GM23248 (cell line): ENCODE measurements at places on chromosomes 7 and 10.

DNA sequence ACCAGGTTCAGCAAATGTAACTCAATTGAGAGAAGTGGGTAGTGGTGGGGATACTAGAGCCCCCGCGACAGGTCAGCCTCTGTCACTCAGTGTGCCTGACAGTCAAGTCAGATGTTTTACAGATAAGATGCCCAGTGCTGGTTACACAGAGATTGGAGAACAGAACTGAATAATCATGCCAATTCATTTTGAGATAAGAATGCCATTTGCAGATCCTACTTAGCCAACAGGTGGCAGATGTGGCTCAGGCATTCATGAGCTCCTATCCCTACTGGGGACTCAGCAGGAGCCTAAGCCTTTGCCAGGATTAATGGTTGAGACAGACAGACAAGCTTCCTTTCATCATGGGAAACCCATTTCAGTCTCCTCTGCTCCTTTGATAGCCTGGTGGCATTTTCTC lies 137.8 kb downstream of the MAPK8 start:
- no peak for DNase-seq

DNA sequence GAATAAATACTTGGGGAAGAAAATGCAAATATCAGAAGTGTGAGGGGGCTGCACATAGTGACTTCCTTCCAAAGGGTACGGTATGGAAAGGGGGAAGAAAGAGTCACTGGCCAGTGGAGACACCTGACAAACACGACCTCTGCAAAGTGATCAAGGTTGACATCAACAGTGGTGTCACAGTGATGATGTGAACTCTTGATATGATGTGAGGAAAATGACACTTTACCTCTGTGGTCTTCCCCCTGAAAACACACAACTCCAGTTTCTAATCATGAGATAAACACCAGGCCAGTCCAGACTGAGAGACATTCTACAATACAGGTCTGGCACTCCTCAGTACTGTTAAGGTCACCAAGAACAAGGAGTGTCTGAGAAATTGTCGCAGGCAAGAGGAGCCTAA lies 169.7 kb downstream of the BUB3 start:
- no peak for DNase-seq

- DNase-seq: no peak
Measured at GRCh38 chr10:93612311-93612710, at the start of gene PDE6C. Gene PDE6C, plus strand, starts transcription at chr10:93612537. Its CDS starts 189 bp downstream, at chr10:93612726.

DNA sequence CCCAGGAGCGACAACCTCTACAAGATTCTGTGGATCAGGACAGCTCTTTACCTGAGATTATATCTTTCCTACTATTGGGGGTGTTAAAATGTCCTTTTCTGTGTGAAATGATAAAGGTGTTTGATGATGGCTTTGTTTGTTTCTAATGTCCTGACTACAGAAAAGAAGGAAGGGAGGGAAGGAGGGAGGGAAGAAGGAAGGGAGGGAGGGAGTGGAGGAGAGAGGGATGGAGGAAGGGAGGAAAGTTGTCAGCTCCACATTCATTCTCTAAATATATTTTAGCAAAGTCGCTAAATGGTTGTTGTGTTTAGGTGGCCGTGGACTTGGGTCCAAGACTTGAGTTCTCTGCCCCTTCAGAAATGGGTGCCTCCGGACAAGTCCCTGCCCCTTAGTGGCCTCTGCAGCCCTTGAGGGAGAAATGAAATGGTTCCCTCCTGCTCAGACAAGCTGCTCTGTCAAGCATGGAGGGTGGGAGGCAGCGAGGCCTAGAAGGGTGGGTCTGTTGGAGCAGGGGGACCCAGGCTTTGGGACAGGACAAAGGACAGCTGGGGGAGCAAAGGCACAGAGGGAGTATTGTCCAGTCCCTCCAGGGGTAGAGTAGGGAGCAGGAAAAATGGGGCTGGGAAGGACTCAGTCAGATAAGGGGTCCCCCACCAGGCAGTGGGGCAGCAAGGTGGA lies 4.4 kb downstream of the RGS10 start:
- DNase-seq: no peak

GRCh38 chr10:63698787-63699150 lies 177.6 kb downstream of the REEP3 start:
- peak; percentile 33 for DNase-seq

- peak; percentile 77 for DNase-seq
Measured at GRCh38 chr10:102596506-102596971, 47.7 kb upstream of the TRIM8 start.

DNA sequence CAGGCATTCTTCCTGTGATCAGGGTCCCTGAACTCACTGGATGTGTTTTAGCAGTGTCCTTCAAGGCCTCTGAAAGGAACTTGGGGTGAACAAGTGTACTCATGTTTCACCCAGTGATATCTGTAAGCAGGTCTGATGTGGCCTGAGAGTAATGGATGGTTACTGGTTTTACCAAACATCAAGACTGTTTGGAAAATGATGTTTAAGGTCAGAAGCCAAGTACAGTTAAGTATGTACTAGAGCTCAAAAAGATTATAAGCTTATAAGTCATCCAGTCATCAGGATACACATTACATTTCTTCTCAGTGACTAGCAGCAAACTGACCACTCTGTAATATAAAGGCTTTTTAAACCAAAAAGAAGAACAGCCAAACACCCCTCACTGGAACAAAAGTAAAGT lies 79.8 kb upstream of the PTN start:
- peak; percentile 29 for DNase-seq

DNA sequence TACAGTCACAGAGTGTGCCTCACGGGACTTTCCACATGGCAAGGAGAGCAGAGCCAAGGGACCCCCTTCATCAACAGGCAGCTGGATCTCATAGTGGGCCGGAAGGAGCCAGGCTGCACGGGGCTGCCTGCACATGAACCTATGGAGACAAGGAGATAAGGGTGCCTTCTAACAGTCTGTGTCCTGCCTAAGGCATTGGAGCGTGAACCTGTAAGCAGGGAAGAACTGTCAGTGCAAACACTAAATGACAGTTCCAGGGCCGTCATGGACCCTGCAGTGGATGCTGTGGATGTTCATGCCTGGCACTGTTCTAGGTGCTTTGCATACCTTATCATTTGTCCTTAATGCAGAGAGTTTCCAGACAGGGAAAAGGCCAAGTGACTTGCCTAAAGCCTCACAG lies 85.9 kb downstream of the WIPF3 start:
- DNase-seq: no peak

GRCh38 chr10:12785415-12785831 lies 216.1 kb downstream of the CCDC3 start:
- no peak for DNase-seq

GRCh38 chr7:96996111-96996957 lies 9.0 kb upstream of the DLX6 start:
- no peak for DNase-seq

DNA sequence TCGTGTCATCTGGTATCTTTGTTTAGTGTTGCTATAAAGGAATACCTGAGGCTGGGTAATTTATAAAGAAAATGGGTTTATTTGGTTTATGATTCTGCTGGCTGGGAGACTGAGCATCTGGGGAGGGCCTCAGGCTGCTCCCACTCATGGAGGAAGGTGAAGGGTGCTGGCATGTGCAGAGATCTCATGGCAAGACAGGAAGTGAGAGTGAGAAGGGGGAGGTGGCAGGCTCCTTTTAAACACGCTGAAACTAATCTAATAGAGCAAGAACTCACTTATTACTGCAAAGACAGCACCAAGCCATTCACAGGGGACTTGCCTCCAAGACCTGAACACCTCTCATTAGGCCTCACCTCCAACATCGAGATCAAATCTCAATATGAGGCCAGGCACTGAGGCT lies 11.3 kb downstream of the OIT3 start:
- DNase-seq: no peak

GRCh38 chr7:5671046-5671445 lies 110.4 kb downstream of the RNF216 start:
- no peak for DNase-seq

- peak; percentile 90 for DNase-seq
Measured at GRCh38 chr7:106542550-106543220, 118.3 kb downstream of the CCDC71L start.

DNA sequence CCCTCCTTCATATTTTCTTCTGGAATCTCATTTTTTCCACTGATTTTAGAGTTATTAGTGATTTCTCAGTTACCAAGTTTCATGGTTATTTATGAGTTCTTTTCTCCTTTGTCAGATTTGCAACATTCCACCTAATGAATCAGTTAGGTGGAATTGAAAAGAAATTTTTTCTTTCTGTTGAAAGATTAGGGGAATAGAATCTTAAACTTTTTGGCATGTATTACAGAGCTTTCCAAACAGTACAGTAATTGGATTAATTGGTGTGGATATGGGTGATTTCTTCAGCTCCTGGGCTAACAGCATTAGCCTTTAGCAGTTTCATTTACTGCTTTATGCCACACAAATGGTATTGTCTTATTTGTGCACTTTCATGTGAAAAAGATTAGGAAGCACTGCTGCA lies 17.0 kb downstream of the STAM start:
- DNase-seq: peak; percentile 48

DNA sequence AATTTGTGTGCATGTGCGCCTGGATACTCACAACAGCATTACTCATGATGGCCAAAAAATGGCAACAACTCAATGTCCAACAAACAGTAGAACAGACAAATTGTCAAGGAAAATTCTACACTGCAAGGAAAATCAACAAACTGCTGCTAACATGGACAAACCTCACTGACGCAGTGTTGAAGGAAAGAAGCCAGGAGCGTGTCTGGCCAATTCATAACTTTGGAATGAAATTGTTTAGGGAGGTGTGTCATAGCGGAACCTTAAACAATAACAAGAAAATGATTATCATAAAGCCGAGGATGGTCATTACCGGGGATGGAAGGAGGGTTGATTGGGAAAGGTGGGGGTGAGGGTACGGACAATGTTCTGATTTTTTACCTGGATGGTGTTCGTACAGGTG lies 29.1 kb downstream of the ALOX5 start:
- DNase-seq: no peak

- no peak for DNase-seq
Measured at GRCh38 chr7:12583922-12584321, 13.4 kb downstream of the SCIN start.

GRCh38 chr7:31953432-31953831 lies 116.8 kb downstream of the PDE1C start:
- DNase-seq: no peak

DNA sequence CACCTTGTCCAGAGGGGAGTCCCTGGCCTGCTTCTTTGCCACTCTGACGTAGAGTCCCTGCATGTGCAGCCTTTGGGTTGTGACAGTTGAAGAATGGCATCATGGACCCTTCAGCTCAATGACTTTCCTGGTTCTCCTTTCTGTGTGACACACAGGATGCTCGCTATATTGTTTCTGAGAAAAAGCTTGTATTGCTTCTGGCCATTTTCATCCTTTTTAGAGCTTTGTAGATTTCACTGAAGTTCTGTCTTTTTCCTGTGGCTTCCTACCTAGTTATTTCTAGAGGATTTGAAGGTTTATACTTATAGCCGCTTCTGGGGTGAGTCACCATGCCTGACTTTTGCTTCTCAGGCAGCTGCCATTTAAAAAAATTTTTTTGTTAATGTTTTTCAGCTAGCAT lies 27.0 kb downstream of the SND1 start:
- DNase-seq: peak; percentile 52

- no peak for DNase-seq
Measured at GRCh38 chr10:74006269-74006668, 8.4 kb downstream of the VCL start.

DNA sequence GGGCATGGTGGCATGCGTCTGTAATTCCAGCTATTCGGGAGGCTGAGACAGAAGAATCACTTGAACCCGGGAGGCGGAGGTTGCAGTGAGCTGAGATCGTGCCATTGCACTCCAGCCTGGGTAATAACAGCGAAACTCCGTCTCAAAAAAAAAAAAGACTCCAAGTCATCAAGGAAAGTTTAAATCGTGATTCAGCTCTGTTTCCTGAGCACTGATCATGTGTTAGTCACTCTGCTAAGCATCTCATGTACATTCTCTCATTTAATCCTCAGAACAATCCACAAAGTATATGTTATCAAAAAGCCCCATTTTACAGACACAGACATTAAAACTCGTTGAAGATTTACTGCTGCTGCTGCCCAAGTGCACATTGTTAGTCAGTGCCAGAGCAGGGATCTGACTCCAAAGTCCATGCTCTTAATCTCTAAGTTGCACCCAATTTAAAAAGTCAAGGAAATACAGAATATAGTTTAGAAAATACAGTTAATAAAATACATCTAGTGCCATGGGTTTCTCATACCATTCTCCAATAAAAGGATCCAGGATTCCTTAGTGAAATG lies 6.2 kb downstream of the PIK3AP1 start:
- DNase-seq: peak; percentile 64

DNA sequence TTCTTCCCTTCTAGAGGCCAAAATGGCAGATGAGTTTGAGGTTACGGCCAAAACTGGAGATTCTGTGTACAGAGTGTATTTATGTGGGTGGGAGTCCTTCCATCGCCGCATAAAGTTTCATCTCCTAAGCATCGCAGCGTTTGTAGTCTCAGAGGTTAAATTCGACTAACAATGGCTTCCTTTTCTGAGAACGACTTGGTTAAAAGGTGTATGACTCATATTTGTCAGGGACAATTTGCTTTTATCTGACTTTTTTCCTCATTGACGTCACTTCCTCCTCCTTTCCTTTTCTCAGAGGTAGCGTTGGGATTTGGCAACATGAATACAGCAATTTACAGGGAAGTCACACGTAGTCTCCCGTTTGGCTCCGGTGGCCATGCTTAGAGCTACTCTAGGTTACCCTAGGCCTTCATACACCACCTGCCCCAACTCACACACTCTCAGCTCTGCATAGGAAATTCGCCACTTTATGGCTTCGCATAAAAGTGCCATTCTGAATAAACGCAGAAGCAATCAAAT lies 37.6 kb upstream of the TCF7L2 start:
- no peak for DNase-seq

DNA sequence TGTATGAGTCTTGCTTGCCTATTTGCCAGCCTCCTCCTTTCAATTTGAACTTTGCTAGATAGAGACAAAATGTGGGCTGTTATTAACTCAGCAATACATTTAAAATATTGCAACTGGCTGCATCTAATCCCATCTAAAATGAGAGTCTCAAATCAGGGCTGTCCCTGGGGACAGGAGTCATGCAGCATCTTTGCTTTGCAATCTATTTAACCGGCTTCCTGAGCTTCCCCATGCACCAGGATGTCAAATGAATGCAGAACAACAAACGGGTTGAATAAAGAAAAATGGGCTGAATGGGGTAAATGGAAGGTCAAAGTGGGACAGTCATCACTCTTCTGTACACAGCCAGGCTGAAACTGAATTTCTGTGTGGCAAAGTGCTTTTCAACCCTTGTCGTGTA lies 89.2 kb downstream of the AOAH start:
- no peak for DNase-seq

GRCh38 chr10:51321300-51321699 lies 247.0 kb downstream of the PRKG1 start:
- no peak for DNase-seq

DNA sequence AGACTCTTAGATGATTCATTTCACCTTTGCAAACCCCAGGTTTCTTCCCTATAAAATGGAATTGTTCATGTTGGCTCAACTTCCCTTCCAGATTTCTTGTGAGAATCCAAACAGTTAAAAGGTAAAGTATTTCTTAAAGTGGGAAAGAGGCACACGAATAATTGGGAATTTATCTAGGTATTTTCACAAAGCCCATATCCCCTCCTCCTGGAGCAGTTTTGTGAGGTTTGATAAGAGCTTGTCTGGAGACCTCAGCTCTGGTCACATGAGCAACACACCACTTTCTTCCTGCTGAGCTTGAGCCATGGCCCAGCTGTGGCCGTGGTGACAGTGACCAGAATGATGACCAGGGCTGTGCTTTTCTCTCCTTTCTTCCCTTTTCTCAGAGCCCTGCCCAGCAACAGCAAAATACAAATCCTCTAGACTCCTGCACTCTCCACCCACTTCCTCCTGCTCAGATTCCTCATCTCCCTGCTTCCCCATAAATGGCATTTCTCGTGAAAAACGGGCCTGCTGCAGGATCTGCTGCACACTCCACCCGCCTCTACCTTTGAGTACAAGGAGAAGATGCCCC lies 87.7 kb downstream of the PIK3CG start:
- no peak for DNase-seq

- DNase-seq: peak; percentile 60
Measured at GRCh38 chr7:46485481-46486065, 564.5 kb upstream of the IGFBP3 start.
